ENCODE measurements at places on chromosomes 3 and 15. TPM values are rescaled to one million over a fixed set of nuclear protein-coding genes. Genes with fewer than 3 reads are reported as not detected.

ARRDC4 gene
- total RNA-seq = 35.9 TPM

TMEM42 gene
- not detected for total RNA-seq

- H3K27me3 ChIP-seq = no peaks in the 10 kb centered on the region
- no peak for DNase-seq
- no peak overlapping the region for H3K27ac ChIP-seq
- no peaks in the 10 kb centered on the region for H3K4me1 ChIP-seq
- no peak overlapping the region for H3K4me3 ChIP-seq
Observed at GRCh38 chr3:81452418-81452817, 309.0 kb downstream of the GBE1 start.

DNA sequence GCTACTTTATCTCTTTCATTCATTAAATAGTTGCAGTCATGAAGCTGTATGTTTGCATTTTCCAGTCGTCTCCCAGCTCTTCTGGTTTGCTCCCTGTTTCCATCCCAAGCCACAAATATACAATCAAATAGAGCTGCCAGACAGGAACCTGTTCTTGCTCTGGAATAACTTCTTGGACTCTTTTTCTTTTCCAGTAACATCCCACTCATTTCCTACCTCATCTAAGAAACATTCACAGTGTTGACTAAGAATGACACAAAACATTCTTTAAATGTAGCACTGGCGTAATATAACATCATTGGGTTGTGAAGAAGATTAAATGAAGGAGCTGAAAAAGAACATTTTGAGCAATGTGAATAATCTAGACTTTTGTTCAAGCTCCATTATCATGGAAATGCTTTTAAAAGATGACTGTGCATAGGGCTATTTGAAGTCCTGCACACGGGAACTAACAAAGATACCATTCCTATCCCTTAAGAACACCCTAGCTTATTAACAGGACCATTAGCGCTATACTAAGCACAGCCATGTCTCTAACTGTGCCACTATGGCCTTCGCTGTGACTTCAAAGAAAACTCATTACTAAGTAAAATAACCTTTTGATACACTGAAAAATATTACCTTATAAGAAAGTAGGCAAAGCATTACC, 574.0 kb downstream of the NAALADL2 start:
- H3K27me3 ChIP-seq = no peaks in the 10 kb centered on the region
- H3K4me3 ChIP-seq = no peak overlapping the region
- H3K27ac ChIP-seq = no peak overlapping the region
- H3K36me3 ChIP-seq = no peaks in the 10 kb centered on the region

GRCh38 chr15:88835646-88836045, 32.4 kb downstream of the ACAN start:
- H3K27ac ChIP-seq = no peak overlapping the region
- H3K36me3 ChIP-seq = no peaks in the 10 kb centered on the region
- no peaks in the 10 kb centered on the region for H3K4me1 ChIP-seq
- DNase-seq = no peak
- no peak overlapping the region for H3K4me3 ChIP-seq

DNA sequence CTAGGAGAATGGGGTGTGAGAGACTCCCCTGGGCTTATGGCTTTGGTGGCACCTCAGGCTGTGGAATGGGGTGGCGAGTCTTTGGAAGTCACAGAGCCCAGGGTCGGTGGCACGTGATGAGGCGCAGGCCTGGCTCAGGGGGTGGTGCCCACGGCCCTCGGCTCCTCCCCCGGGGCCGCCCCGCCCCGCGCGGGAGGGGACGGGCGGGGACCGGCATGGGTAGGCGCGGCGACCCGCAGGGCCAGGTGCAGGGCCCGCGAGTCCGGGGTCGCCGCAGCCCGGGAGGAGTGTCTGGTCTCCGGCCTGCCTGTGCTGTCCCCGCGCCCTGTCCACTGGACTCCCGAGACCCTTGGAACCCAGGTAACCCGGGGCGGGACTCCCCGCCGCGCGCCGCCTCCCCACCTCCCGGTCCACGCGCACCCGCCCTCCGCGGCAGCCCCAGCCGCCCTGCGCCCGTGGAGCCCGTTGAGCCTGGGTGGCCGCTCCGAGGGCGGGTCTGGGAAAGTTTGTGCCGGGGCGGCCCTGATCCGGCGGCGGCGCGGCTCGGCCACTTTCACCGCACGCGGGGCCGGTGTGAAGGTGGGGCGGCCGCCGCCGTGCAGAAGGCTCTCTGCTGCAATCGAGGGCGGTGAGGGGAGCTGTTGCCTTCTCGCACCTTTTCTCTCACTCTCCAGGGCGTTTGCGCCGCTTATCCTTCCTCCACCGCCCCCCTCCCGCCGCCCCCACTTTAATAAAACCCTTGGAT, at the start of gene PAQR5:
PAQR5 (plus strand) TSS at position 216 of the 745 bp plus-strand sequence. CDS start 61,169 bp downstream, outside the sequence.
- peak within 1 kb of the TSS; percentile 76 for H3K27ac ChIP-seq
- peak within 1 kb of the TSS; percentile 59 for H3K4me3 ChIP-seq
- H3K36me3 ChIP-seq = no peaks in the 10 kb centered on the region
- DNase-seq = peak; percentile 75
- H3K4me1 ChIP-seq = peaks cover 18% of the 10 kb centered on the region
- peaks cover 18% of the 10 kb centered on the region for H3K27me3 ChIP-seq
